ENCODE measurements at places on chromosomes 11 and 22.

- DNase-seq: no peak
These were observed 16.9 kb upstream of the MUC5AC start for GRCh38 chr11:1140642-1141490.

GRCh38 chr22:46290843-46291785, 5.6 kb upstream of the GTSE1 start:
- DNase-seq: no peak

- DNase-seq: no peak
These were observed 312.7 kb downstream of the NTM start for GRCh38 chr11:131683131-131683530.

GRCh38 chr11:103085758-103086365, 6.1 kb downstream of the DCUN1D5 start:
- DNase-seq: peak; percentile 74

- DNase-seq: no peak
These were observed 48.9 kb upstream of the MYEOV start for GRCh38 chr11:69245041-69245440.

DNA sequence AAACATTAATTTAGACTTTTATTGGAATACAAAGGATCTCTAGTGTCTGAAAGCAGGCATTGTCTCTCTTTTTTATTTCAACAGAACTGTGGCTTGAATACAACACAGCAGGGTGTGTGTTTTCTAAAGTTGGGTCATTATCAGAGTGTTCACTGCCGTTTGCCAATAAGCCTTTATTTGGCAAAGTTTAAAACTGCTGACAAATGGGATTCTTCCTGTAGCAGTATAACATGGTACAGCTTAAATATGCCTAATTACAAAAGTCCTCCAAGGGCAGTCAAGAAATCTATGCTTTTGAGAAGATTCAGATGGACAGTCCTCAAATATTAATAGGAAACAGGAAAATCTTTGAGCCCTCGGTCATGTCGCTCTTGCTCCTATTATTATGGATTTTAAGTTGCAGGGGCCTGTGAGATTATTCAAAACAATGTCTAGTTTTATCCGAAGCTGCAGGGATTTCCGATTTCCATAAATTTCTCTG, 199.9 kb downstream of the MAML2 start:
- no peak for DNase-seq

- peak; percentile 94 for DNase-seq
These were observed 34.3 kb upstream of the CREB3L1 start for GRCh38 chr11:46242952-46243795.

- DNase-seq: no peak
These were observed 14.4 kb downstream of the SCN3B start for GRCh38 chr11:123640029-123640428.

DNA sequence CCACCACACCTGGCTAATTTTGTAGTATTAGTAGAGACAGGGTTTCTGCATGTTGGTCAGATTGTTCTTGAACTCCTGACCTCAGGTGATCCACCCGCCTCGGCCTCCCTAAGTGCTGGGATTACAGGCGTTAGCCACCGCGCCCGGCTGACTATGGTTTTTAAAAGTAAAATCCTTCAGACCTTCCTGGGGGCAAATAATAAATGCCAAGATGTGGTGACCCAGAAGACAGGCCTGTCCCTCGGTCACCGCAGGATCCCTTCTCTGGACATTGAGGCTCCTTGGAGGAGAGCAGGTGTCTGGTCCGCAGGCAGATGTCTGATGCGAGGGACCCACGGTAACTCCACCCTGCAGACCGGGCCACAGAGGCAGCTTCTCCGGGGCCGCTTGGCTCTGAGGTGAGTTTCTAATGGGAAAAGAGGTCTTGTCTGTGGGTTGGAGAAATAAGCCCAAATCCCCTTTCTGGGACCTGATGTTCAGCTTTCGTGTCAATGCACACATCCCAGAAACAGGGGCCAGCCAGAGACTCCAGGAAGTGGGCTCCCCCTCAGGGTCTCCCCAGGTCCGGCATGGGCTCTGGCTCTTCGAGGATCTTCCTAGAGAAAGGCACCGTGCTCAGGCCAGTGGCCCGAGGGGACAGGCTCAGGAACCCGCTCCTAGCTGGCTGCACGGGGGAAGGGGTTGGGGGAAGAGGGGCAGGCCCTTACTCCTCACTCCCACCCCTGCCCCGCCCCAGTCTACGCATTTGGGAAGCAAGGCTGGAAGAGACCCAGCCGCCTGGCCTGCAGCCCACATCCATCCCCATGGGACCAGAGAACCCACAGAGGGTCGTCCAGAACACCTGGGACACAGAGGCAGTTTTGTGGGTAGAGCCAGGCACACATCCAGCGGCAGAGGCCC, 100.6 kb downstream of the WNT7B start:
- DNase-seq: no peak

GRCh38 chr22:40156001-40156516, 21.7 kb upstream of the TNRC6B start:
- peak; percentile 87 for DNase-seq

- DNase-seq: no peak
These were observed 5.2 kb downstream of the KCNJ4 start for GRCh38 chr22:38449776-38450175.

- DNase-seq: no peak
These were observed 84.6 kb upstream of the LRRC55 start for GRCh38 chr11:57097149-57097548.

GRCh38 chr11:12092714-12093113, 17.7 kb upstream of the MICAL2 start:
- DNase-seq: no peak

- DNase-seq: no peak
These were observed 4.8 kb upstream of the NAP1L4 start for GRCh38 chr11:2996976-2997375.

DNA sequence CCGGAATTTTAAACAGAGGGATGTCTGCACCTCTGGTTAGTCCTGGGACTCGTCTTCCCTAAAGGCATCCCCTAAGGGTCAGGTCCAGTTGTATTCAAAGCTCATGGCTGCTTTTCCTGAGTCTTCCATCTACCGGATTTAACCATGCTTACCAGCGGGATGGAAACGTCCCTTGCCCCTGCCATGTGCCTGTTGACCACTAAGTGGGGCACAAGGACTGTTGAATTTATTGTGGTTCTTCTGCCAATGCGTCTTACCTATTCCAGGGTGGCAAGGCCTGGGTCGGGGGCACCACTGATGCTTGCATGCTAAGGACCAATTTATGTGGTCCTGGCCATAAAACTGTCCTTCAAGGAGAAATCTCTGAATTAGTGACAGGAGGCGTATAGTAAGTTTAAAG, 25.6 kb downstream of the ANKRD42 start:
- DNase-seq: no peak

- peak; percentile 60 for DNase-seq
These were observed 11.8 kb upstream of the CD59 start for GRCh38 chr11:33747979-33748378.

DNA sequence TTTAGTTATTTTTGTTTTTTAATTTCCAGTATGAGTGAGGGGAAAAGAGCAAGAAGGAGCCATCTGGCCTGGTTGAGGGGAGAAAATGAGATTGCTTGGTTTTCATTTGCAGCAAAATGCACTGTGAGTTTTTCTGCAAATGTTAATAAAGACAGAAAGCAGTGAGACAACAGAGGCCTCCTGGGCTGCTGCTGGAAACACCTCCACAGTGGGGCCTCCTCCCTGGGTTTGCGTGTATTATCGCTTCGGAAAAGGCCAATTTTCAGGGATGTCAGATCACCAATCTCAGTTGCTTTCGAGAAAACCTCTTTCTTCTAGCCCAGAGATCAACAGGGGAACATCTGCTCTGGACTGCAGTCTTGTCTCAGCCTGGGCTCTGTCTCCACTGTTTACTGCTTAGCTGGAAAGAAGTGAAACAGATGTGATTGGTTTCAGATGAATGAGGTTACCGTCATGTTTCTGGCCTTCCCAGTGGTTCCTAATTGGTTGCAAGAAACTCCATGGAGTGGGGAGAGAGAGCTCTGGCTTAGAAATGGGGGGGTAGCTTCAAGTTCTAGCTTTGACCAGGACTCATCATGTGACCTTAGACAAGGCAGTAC, 17.3 kb downstream of the TSPAN18 start:
- DNase-seq: no peak

- no peak for DNase-seq
These were observed 14.1 kb downstream of the CXCR5 start for GRCh38 chr11:118897721-118898310.

Measured in iris pigment epithelial cell (primary cell).